SJSA1 (cell line): ENCODE measurements at places on chromosomes 5 and 9. TPM values are rescaled to one million over a fixed set of nuclear protein-coding genes. Genes with fewer than 3 reads are reported as not detected.

The SPINK7 gene
- total RNA-seq = not detected in 2 replicates

The CXCL14 gene
- total RNA-seq = 0.29 TPM in 1 of 2 replicates, not detected in the other

The ATP10B gene
- total RNA-seq = not detected in 2 replicates

The PCDHGA10 gene
- total RNA-seq = 1.2 and 2.9 TPM in 2 replicates

The MRNIP gene
- 10.4 and 17.7 TPM in 2 replicates for total RNA-seq

The PNPLA7 gene
- 0.05 TPM in 1 of 2 replicates, not detected in the other for total RNA-seq

The LRRC14B gene
- not detected in 2 replicates for total RNA-seq

The FCN2 gene
- not detected in 2 replicates for total RNA-seq

The ZNF658 gene
- total RNA-seq = 1.2 and 2.5 TPM in 2 replicates

The UBE2QL1 gene
- not detected in 2 replicates for total RNA-seq

The NMUR2 gene
- not detected in 2 replicates for total RNA-seq

The SMIM32 gene
- total RNA-seq = not detected in 2 replicates

The VCAN gene
- 46.0 and 69.4 TPM in 2 replicates for total RNA-seq

The CCDC183 gene
- 0.16 TPM in 1 of 2 replicates, not detected in the other for total RNA-seq

The SLC34A1 gene
- not detected in 2 replicates for total RNA-seq

The NR2F1 gene
- 3.6 and 6.2 TPM in 2 replicates for total RNA-seq

The GRIA1 gene
- total RNA-seq = not detected in 2 replicates

The DTWD2 gene
- total RNA-seq = 3.1 and 5.5 TPM in 2 replicates

The HMMR gene
- total RNA-seq = 117 and 119 TPM in 2 replicates

The GRAMD2B gene
- total RNA-seq = 25.5 and 33.6 TPM in 2 replicates

The RAD23B gene
- 69.2 and 81.2 TPM in 2 replicates for total RNA-seq

The PRDM9 gene
- total RNA-seq = not detected in 2 replicates

The DMRTA1 gene
- 0.25 and 1.1 TPM in 2 replicates for total RNA-seq

The AJM1 gene
- total RNA-seq = 0.11 and 0.16 TPM in 2 replicates

The TOR4A gene
- total RNA-seq = 9.7 and 10.9 TPM in 2 replicates

The ANKRD34B gene
- not detected in 2 replicates for total RNA-seq

The ORM2 gene
- total RNA-seq = not detected in 2 replicates

The SAPCD2 gene
- 21.5 and 24.9 TPM in 2 replicates for total RNA-seq

The LHX3 gene
- not detected in 2 replicates for total RNA-seq

The ZNF366 gene
- not detected in 2 replicates for total RNA-seq

The SYK gene
- total RNA-seq = not detected in 2 replicates

The DMRT3 gene
- total RNA-seq = not detected in 2 replicates

The HAND1 gene
- total RNA-seq = not detected in 2 replicates

The HTR1A gene
- total RNA-seq = not detected in 2 replicates

The CEP72 gene
- 5.7 and 8.2 TPM in 2 replicates for total RNA-seq

The HTR4 gene
- not detected in 2 replicates for total RNA-seq

The DEPDC1B gene
- total RNA-seq = 14.5 and 20.8 TPM in 2 replicates

The PWWP2A gene
- 41.4 and 49.8 TPM in 2 replicates for total RNA-seq

The LRRC19 gene
- total RNA-seq = not detected in 2 replicates

The MVB12B gene
- total RNA-seq = 7.8 and 16.1 TPM in 2 replicates

The VAV2 gene
- total RNA-seq = 12.2 and 25.0 TPM in 2 replicates

The SLC27A6 gene
- 2.9 and 3.2 TPM in 2 replicates for total RNA-seq

The KLF9 gene
- 3.2 and 5.9 TPM in 2 replicates for total RNA-seq

The PHF24 gene
- total RNA-seq = not detected in 2 replicates

The ORM1 gene
- total RNA-seq = not detected in 2 replicates

The FOXD4L6 gene
- total RNA-seq = not detected in 2 replicates

The GABRA6 gene
- not detected in 2 replicates for total RNA-seq

The BBLN gene
- total RNA-seq = 96.6 and 112 TPM in 2 replicates

The RANBP3L gene
- total RNA-seq = not detected in 2 replicates

The SHISAL2B gene
- not detected in 2 replicates for total RNA-seq
